ENCODE measurements at places on chromosomes 1 and 21. TPM values are rescaled to one million over a fixed set of nuclear protein-coding genes. Genes with fewer than 3 reads are reported as not detected.

GRCh38 chr1:162639718-162640117 is 7.5 kb downstream of the DDR2 start:
- no peak overlapping the region for H3K4me3 ChIP-seq
- no peaks in the 10 kb centered on the region for H3K27me3 ChIP-seq
- DNase-seq: no peak
- no peaks in the 10 kb centered on the region for H3K4me1 ChIP-seq
- no peaks in the 10 kb centered on the region for H3K36me3 ChIP-seq

- no peak for DNase-seq
- H3K27ac ChIP-seq: no peak overlapping the region
- H3K4me1 ChIP-seq: no peaks in the 10 kb centered on the region
- no peaks in the 10 kb centered on the region for H3K27me3 ChIP-seq
Measured at GRCh38 chr1:85394130-85394529, 70.8 kb downstream of the DDAH1 start.

- no peak for DNase-seq
- H3K27me3 ChIP-seq: no peaks in the 10 kb centered on the region
- H3K4me1 ChIP-seq: no peaks in the 10 kb centered on the region
- H3K36me3 ChIP-seq: no peaks in the 10 kb centered on the region
Measured at GRCh38 chr1:143736562-143736961, 235.2 kb downstream of the FAM72C start.

GRCh38 chr1:9413071-9413876 is 120.6 kb downstream of the SPSB1 start:
- H3K36me3 ChIP-seq: no peaks in the 10 kb centered on the region
- no peak overlapping the region for H3K4me3 ChIP-seq
- H3K27me3 ChIP-seq: no peaks in the 10 kb centered on the region
- DNase-seq: peak; percentile 56
- H3K27ac ChIP-seq: peak overlapping the region; percentile 87

DNA sequence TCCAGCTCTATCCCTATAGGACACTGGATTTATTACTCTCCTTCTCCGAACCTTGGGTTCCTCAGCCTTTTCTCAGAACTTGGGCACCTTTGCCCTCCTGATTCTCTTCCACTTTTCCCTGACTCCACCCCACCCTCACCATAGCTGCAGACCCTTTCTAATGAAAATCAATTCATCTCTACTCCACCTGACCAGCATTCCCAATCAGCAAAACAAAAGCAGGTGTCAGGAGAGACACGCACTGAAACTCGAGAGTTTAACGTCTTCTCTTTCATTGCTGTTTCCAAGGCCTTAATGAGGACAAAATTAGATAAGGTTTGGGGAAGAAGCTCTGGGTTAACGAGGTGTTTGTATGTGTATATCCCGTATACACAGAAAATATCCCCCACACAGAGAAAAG is 208.8 kb downstream of the PLPP3 start:
- no peaks in the 10 kb centered on the region for H3K36me3 ChIP-seq
- H3K4me1 ChIP-seq: peaks cover 38% of the 10 kb centered on the region
- no peaks in the 10 kb centered on the region for H3K27me3 ChIP-seq
- H3K4me3 ChIP-seq: no peak overlapping the region
- no peak for DNase-seq

DAB1 gene
- not detected for total RNA-seq

DNA sequence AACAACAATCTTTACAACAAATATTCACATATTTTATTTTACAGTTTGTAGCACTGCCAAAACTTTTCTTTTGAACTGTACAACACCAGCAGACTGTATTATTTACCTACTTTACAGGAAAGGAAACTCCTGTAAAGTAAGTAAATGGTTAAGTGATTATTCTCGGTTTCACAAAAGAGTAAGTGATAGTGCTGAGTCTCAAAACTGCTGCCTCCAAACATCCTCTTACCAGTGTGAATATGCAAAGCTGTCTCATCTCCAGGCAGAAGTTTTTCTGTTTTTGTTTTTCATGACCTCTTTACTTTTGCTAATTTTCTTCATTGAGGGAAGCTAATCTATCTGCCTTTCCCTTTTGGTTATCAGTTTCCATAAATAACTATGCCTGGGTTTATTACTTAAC is 286.7 kb downstream of the SRGAP2C start:
- no peaks in the 10 kb centered on the region for H3K4me1 ChIP-seq
- no peak for DNase-seq
- H3K27ac ChIP-seq: no peak overlapping the region
- H3K27me3 ChIP-seq: no peaks in the 10 kb centered on the region

DNA sequence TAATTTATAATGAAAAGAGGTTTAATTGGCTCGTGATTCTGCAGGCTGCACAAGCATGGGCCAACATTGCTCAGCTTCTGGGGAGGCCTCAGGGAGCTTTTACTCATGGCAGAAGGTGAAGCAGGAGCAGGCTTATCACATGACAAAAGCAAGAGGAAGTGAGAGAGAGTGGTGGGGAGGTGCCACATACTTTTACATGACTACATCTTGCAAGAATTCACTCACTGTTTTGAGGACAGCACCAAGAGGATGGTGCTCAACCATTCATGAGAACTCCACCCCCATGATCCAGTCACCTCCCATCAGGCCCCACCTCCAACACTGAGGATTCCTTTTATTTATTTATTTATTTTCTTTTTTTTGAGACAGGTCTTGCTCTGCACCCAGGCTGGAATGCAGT is 5.5 kb upstream of the PLEKHM2 start:
- no peak for DNase-seq
- H3K36me3 ChIP-seq: no peaks in the 10 kb centered on the region
- H3K4me3 ChIP-seq: no peak overlapping the region
- no peaks in the 10 kb centered on the region for H3K27me3 ChIP-seq
- H3K27ac ChIP-seq: no peak overlapping the region
- H3K4me1 ChIP-seq: peaks cover 27% of the 10 kb centered on the region
